Epithelial cell of proximal tubule (primary cell): ENCODE measurements at places on chromosomes 1 and 21.

DNA sequence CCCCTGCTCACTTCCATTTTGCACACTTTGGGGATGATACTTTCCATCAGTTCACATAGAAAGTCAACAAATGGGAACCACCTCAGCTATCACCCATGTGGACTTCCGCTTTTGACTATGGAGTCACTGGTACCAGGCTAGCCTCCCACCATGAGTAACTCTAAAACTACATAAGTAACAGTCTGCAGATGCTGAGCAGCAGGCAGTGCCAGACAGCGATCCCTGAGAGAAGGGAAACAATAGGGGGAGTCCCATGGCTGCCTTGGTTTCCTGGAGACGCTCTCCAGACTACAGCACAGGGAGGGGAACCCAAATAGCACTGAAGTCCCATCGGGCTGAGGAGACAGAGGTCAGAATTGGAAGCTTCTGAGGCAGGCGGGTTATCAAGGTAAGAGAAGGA lies 2.8 kb upstream of the TFF2 start:
- DNase-seq = no peak

- peak; percentile 72 for DNase-seq
Observed at GRCh38 chr1:87712261-87713010, 383.8 kb downstream of the LMO4 start.

- no peak for DNase-seq
Observed at GRCh38 chr1:210499956-210500355, 171.3 kb downstream of the HHAT start.

DNA sequence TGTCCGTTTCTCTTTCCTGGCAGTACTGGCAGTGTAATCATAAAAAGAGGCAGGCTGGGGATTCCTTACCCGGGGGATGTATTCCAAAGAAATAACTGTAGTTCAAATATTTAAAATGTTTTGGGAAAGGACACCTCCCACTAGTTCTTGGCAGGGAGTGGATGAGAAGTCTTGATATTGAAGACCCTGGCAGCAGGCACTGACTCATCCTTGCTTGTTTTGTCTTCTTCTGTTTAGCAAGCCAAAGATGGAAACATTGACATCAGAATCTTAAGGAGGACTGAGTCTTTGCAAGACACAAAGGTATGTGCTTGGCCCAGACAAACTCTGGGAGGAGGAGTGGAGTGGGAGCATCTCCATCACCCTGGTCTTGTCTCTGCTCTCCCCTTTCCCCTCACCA lies 639 bp downstream of the IL20 start:
- DNase-seq = no peak

DNA sequence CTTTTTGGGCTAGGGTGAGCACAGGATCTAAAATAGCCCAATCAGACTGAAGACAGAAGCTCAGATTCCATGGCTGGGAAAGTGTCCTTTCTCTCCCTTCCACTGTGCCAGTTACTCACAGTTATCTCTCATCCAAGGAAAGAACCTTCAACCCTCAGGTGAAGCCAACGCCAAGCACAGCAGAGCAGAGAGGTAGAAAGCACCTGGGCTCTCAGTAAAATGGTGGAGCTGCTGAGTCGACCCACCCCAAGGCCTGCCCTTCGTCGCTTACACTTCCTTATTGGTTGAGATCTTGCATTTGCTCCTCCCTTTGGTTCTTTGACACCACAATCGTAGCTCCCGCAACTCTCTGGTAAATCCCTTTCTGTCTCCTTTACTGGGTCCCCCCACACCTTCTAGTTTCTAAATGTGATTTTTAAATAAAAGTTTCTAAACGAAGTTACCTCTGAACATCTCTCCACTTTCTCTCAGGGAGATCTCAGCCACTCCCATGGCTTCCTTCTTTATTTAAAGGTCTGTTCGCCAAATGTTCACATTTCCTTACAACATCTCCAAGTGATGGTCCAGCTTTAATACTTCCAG lies 27.5 kb upstream of the SLC30A1 start:
- no peak for DNase-seq

DNA sequence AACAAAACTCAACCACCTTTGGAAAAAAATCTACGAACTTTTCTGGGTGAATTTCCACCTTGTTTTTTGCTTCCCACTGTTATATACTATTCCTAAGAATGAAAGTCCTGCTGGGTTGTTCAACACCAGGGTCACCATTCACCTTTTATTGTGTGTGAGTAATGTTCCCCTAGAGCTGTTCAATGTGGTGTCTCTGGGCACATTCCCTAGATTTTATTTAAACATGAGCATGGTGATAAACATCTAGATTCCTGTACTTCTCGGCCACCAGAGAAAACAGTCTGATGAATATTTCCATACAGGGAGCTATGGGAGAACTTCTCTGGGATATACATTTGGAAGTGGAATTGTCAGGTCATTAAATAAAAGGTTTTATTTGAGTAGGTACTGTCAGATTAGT lies 13.0 kb downstream of the FMN2 start:
- no peak for DNase-seq

- no peak for DNase-seq
Observed at GRCh38 chr21:36425286-36425685, 40.1 kb downstream of the CHAF1B start.

DNA sequence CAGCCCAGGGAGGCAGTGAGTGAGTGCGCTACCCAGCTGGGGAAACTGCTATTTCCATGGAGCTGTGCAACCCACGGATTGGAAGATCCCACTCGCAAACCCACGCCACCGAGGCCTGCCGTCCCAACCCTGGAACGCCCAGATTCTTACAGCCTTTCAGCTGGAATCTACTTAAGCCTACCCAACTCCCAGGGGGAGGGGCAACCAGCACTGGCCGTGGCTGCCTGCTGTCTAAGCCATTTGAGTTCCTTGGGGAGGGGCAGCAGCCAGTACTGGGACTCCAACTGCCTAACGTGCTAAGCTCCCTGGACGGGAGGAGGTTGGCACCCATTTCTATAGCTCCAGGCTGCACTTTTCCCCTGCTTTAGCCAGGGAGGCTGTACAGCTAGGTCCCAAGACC lies 27.1 kb upstream of the ZNF669 start:
- no peak for DNase-seq

DNA sequence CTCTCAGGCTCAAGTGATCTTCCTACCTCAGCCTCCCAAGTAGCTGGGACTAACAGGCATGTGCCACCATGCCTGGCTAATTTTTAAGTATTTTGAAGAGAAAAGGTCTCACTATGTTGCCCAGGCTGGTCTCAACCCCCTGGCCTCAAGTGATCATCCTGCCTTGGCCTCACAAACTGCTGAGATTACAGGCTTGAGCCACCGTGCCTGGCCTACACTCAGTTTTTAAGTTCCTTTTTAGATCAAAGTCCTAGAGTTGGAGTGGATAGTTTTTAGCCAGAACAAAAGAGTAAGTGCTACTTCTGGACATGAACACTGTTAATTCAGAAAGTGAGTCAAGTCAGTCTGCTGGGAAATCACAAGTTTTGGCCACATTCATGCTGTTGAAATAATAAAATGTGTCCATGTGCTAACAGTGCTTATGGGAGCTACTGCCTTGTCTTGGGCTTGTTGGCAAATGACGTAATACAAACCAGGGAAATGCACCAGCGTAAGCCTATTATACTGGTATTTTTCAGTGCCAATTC lies 84.2 kb downstream of the NDUFS5 start:
- DNase-seq = peak; percentile 64

GRCh38 chr21:15521644-15522001 lies 208.2 kb upstream of the USP25 start:
- no peak for DNase-seq

DNA sequence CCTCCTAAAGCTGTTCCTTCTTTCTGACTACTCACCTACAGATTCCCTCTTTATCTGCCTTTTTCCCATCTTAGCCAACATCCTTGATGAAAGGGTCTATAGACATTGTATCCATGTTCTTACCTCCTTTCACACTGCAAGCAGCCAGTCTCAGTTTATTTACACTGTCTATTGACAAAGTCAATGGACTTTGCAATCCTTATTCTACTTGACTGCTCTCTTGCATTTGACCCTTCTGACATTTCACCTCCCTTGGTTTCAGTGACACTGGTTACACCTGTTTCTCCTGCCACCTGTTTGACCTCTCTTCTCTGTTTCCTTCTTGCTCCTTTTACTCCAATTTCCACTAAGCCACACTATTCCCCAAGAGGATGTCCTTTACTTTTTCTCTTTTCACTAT lies 224.0 kb upstream of the SNX7 start:
- DNase-seq = no peak

DNA sequence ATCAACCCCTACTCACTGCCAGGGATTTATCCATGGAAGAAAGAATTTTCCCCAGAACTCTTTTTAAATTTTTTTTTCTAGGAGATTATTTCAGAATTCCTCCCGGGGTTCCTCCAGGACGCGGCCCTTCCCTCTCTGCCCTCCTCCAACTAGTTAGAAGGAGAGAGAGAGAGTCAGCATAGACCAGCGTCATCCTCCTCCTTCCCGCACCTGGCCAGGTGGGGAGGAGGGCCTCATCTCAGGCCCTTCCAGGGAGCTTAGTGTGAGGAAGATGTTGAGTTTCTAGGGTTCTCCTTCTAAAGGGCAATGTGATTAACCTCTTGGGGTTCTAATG lies 63.6 kb downstream of the CDK18 start:
- no peak for DNase-seq

DNA sequence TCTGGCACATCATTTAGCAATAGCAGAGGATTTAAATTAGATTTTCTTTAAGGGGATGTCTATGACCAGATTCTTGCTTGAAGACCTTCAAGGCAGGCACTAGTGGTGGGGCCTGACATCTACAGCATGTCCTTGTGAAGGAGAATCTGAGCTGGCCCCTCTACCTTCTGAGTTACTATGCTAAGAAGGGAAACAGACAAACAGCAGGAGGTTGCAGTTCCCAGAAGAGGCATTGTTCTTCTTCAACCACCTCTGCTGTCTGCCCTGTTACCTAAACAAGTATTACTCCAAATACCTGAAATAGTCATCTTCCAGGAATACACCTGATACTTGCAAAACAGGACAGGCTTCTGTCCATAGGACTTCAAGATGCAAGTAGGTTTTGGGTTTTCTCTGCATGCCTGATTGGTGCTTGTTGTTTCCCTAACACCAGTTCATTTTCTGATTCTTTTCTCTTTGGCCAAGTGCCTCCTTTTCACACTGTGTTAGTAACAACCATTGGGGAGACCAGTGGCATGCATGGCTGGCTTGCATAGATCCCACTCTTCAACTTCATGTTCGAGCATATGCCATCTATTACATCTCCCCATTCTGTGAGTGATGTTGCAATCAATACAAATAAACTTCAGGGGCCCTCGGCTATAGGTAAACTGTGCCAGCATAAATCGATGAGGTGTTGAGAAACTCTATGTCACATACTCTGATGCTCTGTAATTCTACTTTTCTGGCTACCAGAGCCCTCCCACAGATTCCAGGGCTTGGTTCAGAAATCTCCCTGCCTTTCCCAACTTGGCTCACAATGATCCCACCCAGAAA lies 93.0 kb upstream of the DUSP10 start:
- DNase-seq = no peak
